ENCODE measurements at places on chromosomes 3 and 15.
A peak's percentile ranks its signal among the peaks of the same experiment; 100 is the strongest.

GRCh38 chr15:77354063-77354462 is 65.8 kb downstream of the PEAK1 start:
- no peak for DNase-seq
- no peaks in the 10 kb centered on the region for H3K36me3 ChIP-seq
- no peak overlapping the region for H3K27ac ChIP-seq
- H3K27me3 ChIP-seq: no peaks in the 10 kb centered on the region
- no peak overlapping the region for H3K4me3 ChIP-seq

- no peaks in the 10 kb centered on the region for H3K36me3 ChIP-seq
- H3K27me3 ChIP-seq: no peaks in the 10 kb centered on the region
- no peak for DNase-seq
- peaks cover 2% of the 10 kb centered on the region for H3K4me1 ChIP-seq
These were observed 1.3 kb downstream of the ALPK3 start for GRCh38 chr15:84818261-84819131.

DNA sequence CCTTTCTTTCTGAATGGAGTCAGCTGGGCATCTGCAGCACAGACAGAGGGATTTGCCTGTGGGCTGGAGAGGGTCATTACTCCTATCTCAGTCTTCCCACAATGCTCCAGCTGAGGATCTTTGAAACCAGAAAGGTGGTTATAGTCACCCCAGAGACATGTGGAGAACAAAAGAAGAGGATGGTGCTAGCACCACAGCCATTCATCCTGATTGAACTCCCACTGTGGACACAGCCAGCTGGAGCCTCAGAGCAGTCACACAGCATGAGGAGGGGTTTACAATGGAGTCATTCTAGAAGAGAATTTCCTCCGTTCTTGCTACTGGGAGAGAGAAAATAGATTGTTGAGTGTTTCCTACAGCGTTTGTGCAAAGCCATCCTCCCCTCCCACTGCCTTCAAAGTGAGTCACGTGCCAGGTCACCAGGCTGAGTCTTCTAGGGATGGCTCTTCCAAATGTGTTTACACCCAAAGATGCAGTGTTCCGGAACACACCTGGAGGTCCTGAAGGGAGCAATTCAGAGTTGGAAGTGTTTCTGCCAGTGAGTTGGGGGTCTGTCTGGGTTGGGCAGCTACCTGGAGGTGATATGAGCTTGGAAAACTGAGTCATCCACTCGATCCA is 18.9 kb upstream of the GREM1 start:
- no peak overlapping the region for H3K4me3 ChIP-seq
- H3K36me3 ChIP-seq: no peaks in the 10 kb centered on the region
- H3K27me3 ChIP-seq: no peaks in the 10 kb centered on the region
- H3K4me1 ChIP-seq: no peaks in the 10 kb centered on the region
- no peak for DNase-seq

DNA sequence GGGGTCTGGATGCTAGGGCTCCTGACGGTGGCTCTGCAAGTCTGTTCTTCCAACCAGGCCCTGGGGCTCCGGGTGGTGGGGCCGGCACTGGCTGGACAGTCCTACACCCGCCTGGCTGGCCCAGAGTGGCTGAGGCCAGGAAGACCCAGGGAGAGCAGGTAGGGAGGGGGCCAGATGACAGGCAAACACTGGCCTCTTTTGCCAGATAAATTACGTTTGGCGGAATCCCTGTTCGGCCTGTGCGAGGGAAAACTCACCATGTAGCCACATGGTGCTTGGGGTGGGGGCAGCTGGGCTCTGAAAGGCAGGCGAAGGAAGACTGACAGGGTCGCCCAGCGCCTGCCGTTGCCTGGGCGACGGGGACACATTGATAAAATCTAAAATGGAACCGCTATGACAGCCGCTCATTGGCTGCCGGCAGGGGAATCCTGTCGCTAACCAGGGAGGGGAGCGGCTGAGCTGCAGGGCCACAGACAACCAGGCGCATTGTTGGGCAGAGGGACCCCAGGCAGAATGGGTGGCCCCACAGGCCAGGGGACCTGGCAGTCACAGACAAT is 30.4 kb downstream of the IQSEC1 start:
- H3K27ac ChIP-seq: no peak overlapping the region
- DNase-seq: no peak

- H3K36me3 ChIP-seq: no peaks in the 10 kb centered on the region
- H3K4me3 ChIP-seq: no peak overlapping the region
- DNase-seq: no peak
- no peak overlapping the region for H3K27ac ChIP-seq
- no peaks in the 10 kb centered on the region for H3K27me3 ChIP-seq
These were observed 275.9 kb upstream of the NR2F2 start for GRCh38 chr15:96054621-96055020.

DNA sequence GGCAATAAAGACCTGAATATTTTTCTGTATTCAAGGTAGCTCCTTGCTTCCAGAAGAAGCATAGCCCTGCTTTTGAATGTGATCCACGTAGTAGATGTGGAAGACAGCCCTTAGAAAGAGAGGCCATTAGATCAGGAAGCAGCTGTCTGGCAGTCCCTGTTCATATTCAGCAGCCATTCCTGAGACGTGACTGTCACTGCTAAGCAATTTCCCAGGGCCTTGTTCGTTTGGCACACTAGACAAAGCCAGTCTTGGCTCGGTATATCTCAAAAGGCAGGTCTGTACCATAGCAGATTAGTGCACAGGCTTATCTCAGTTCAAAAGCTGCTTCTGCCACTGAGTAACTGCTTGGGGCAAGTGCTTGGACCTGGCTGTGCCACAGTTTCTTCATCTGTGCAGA is 287.8 kb upstream of the MCTP2 start:
- no peaks in the 10 kb centered on the region for H3K4me1 ChIP-seq
- DNase-seq: no peak
- H3K27ac ChIP-seq: no peak overlapping the region
- H3K4me3 ChIP-seq: no peak overlapping the region
- no peaks in the 10 kb centered on the region for H3K36me3 ChIP-seq
- H3K27me3 ChIP-seq: no peaks in the 10 kb centered on the region

DNA sequence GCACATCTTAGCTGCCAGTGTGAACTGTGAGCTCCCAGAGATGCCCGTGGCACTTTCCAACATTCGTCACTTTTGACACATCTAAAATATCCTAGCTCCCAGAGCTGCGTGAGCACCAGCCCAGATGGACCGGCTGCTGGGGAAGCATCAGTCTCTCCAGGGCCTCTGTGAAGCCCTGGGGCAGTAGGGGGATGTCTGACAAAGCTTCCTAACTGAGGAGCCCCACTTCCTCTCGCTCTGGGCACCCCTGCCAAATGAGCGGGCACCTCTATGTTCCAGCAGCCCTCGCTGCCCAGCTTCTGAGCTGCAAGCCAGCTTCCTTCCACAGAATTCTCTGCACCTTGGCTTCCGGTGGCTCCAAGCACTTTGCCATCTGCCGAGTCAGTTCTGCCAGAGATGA is 91.1 kb downstream of the LIPC start:
- no peaks in the 10 kb centered on the region for H3K36me3 ChIP-seq
- H3K27me3 ChIP-seq: no peaks in the 10 kb centered on the region
- peaks cover 14% of the 10 kb centered on the region for H3K4me1 ChIP-seq

- H3K4me3 ChIP-seq: no peak overlapping the region
- no peaks in the 10 kb centered on the region for H3K36me3 ChIP-seq
- DNase-seq: no peak
- peak overlapping the region; percentile 28 for H3K27ac ChIP-seq
- no peaks in the 10 kb centered on the region for H3K27me3 ChIP-seq
- peaks cover 3% of the 10 kb centered on the region for H3K4me1 ChIP-seq
These were observed 72.3 kb downstream of the ITGB5 start for GRCh38 chr3:124814620-124815421.

- H3K4me1 ChIP-seq: no peaks in the 10 kb centered on the region
- DNase-seq: no peak
- no peak overlapping the region for H3K27ac ChIP-seq
These were observed 17.1 kb downstream of the SNX1 start for GRCh38 chr15:64112904-64113303.

DNA sequence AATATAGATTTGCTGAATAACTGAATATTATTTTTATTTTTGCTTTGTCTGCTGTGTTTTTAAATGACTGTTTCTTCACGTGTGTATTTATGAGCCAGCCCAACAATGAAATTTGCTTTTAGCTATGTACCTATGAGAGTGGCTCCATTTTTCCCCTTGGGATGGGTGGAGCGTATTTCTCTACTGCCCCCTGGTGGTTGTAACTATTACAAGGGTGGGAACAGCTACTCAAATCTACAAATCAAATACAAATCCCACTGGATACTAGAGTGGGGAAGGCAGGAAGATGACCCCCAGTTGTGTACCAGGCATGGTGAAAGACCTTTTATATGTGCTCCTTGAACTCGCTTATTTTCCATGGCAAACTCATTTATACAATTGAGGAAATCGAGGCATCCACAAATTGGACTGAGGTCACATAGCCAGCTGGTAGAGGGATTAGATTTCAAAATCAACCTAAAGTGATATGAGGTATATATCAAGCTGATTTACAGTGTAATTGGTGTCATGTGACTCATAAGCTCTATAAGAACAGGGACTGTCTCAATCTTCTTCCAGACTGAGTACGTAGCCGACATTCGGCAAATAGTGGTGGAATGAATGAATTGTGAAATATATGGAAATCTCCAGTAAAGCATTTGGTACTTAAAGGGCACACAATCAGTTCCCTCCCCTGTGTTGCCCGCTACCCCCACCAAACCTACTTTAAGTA is 69.5 kb upstream of the VEPH1 start:
- DNase-seq: no peak
- H3K27ac ChIP-seq: no peak overlapping the region
- no peak overlapping the region for H3K4me3 ChIP-seq
- no peaks in the 10 kb centered on the region for H3K27me3 ChIP-seq
- H3K36me3 ChIP-seq: no peaks in the 10 kb centered on the region

DNA sequence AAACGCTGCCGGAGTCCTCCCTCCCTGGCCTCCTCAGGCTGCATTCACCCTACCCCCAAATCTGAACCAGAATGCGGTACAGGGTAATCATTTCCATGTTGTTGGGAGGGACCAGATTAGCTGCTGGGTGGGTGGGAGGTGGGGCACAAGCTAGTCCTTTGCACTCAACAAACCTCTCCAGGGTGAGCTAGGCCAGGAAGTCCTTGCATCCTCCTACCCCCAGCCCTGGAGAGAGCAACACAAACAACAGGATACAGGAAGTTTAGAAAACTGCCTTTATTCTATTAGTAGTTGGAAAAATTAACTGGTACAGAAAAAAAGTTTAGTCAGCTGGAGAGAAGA is 702 bp upstream of the GPX1 start:
- H3K4me3 ChIP-seq: no peak overlapping the region
- no peaks in the 10 kb centered on the region for H3K27me3 ChIP-seq
- no peak for DNase-seq
- no peaks in the 10 kb centered on the region for H3K4me1 ChIP-seq
- H3K36me3 ChIP-seq: no peaks in the 10 kb centered on the region

GRCh38 chr3:107264888-107265287 is 112.4 kb upstream of the CCDC54 start:
- no peaks in the 10 kb centered on the region for H3K36me3 ChIP-seq
- DNase-seq: no peak
- H3K4me1 ChIP-seq: no peaks in the 10 kb centered on the region
- H3K4me3 ChIP-seq: no peak overlapping the region
- H3K27ac ChIP-seq: no peak overlapping the region
- no peaks in the 10 kb centered on the region for H3K27me3 ChIP-seq

GRCh38 chr15:25236143-25236860 is 202.5 kb downstream of the UBE3A start:
- DNase-seq: peak; percentile 13
- no peaks in the 10 kb centered on the region for H3K27me3 ChIP-seq
- no peaks in the 10 kb centered on the region for H3K36me3 ChIP-seq
- no peaks in the 10 kb centered on the region for H3K4me1 ChIP-seq

Data from aorta (tissue), 5 donors.